ENCODE measurements at places on chromosomes 2 and 18.
A peak's percentile ranks its signal among the peaks of the same experiment; 100 is the strongest.

DNA sequence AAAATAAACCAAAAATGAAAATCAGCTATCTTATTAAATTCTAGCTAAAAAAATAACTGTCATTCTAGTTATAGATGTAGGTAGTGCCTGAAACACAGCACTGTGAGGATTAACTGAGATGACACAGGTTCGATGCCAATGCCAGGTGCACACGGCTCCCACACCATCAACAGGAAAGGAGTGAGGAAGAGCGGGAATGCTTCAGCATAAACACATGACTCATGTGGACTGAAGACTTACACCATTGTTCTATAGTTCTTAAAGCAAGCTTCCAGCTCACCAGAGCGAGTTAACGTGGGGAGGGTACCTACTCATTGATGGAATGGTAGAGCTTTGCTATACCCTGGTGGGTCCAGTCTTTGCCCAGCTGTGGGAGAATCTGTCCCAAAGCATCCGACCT, 76.7 kb downstream of the EMILIN2 start:
- DNase-seq, result peak; percentile 8

DNA sequence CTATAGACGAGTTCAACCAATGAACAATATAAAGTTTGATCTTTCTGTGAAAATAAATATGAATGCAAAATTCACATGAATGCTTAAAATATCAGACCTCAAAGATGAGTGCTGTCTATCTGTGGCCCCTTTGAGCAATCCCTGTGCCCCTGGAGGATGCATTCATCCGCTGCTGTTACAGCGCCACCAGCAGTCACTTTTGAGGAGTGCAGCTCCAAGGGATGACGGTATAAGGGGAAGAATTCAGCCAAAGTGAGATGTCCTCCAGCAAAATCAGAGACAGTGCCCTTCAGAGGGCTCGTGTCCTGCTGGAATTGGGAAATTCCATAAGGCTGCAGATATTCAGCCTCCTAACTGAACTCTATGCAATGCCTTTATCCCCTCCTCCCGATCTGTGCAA, 12.0 kb upstream of the CHRNA1 start:
- DNase-seq, result no peak

- DNase-seq, result no peak
These were observed 64.9 kb upstream of the OTOS start for GRCh38 chr2:240205348-240205747.

DNA sequence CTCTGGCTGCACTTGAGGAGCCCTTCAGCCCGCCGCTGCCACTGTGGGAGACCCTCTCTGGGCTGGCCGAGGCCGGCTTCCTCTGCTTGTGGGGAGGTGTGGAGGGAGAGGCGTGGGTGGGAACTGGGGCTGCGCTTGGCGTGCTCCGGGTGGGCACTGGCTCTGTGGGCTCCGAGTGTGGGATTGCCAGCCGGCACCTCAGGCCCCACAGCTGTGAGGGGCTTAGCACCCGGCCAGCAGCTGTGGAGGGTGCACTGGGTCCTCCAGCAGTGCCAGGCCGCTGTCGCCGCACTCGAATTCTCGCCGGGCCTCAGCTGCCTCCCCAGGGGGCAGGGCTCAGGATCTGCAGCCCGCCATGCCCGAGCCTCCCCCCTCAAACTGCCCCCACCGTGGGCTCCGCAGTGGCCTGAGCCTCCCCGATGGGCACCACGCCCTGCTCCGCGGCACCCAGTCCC, 808.0 kb upstream of the SOX11 start:
- DNase-seq, result no peak

DNA sequence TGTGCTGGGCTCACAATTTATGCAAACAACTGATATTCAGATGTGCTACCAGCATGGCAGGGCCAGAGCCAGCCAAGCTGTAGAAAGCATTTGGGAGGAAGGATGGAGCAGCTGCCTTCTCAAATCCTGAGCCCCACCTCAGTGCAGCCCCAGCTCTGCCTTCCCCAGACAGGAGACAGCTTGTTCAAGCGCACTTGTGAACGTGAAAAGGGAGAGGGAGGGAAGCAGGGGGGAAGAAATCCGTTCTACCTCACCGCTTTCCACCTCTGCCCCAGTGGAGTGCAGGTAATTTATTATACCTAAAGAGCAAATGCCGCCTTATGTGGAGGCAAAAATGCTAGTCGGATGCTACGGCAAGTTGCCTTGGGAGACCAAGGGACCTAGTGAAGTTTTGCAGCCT, 66.0 kb upstream of the SLC14A2 start:
- DNase-seq, result no peak

GRCh38 chr2:210233487-210233886, 8.2 kb upstream of the ACADL start:
- peak; percentile 62 for DNase-seq

- DNase-seq, result no peak
These were observed 367.1 kb downstream of the GPD2 start for GRCh38 chr2:156803243-156803642.

DNA sequence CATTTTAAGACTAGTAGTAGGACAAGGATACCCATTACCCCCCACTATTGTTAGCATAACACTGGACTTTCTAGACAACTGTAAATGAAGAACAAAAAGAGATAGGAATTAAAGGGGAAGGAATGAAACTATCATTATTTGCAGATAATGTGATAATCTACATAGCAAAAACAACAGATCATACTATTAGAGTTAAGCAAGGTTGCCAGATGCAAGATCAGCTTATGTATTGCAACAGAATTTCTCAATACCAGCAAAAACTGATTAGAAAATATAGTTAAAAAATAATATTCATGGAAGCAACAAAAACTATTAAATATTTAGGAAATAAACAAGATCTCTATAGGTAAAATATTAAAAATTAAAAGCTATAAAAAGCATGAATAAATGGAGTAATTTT, 194.4 kb upstream of the SPRED2 start:
- no peak for DNase-seq

GRCh38 chr2:217669831-217670230, 333.0 kb downstream of the TNS1 start:
- DNase-seq, result no peak

GRCh38 chr2:202375033-202375608, 1.0 kb upstream of the BMPR2 start:
- DNase-seq, result peak; percentile 85

- no peak for DNase-seq
These were observed 353.1 kb downstream of the EIPR1 start for GRCh38 chr2:3024401-3024935.

DNA sequence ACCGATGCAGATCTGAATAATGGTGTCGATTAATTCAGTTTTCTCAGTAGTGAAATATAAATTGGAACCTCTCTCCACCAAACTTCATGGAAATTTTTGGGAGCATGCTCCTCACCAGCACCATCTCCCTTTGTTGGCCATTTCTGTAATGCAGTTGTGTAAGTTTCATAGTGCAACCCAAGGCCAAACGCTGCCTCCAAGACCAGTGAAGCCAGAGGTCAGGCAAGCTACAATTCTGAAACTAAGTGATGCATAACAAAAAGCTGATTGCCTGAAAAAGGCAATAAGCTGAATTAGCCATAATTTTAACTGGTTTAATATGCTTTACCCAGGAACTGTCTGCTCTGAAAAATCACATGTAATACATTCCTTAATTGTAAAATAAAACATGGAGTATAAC, 138.3 kb upstream of the TACR1 start:
- no peak for DNase-seq

GRCh38 chr2:1024981-1025380, 74.3 kb downstream of the SNTG2 start:
- DNase-seq, result no peak

- DNase-seq, result no peak
These were observed 170.5 kb downstream of the SH3RF3 start for GRCh38 chr2:109299536-109299935.

DNA sequence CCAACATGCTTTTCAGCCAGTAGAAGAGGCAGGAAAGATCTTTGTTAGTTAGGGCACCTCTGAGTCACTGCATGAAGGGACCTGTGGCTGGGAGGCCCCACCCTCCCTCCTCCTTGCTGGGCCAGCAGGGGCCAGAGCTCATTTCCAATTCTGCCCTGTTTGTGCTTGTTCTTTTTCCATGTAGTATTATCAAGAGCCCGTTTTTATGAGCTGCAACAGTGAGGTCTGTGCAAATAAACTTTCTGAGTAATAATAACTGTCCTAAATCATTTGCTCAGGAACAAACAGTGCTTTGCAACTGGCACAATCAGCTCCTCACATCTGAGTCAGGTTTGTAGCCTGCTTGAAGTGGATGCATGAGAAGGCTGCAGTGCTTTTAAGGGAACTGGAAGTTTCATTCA, 128.0 kb downstream of the ARL4C start:
- no peak for DNase-seq

DNA sequence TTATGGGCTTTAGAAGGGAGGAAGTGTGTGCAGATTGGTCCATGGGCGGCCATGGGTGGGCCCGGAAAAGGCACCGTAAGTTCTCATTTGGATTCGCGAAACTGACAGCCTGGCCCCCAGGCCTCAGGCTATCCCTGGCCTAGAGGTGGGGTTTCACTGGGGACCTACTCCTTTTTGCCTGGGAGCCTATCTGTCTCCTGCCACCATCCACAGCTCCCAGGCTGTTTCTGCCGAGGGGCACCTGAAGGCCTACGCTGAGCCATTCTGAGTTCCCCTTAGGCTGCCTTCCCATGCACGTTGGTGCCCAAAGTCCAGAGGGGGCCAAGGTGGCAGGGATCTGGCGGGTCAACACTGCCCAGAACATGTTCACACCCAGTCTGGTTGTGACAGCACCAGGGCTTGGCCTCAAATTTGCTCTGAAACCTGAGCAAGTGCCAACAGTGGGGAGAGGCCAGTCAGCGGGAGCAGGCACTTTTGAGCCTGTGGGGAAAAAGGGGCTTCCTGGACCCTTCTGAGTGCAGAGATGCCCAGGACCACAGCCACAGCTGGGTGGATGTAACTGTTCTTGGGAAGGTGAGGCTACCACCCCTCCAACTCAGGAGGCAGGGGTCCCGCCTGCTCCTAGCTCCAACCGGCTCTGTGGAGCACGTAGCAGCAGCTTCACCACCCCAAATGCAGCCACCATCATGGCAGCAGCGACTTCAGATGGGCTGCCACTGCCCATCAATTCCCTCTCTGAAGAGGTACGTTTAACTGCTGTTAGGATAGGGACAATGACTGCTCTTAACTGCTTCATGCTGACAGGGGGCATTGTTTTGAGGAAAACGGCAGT, 73.6 kb upstream of the ZNF804A start:
- no peak for DNase-seq

GRCh38 chr18:62741584-62741983, 26.2 kb downstream of the PHLPP1 start:
- no peak for DNase-seq

DNA sequence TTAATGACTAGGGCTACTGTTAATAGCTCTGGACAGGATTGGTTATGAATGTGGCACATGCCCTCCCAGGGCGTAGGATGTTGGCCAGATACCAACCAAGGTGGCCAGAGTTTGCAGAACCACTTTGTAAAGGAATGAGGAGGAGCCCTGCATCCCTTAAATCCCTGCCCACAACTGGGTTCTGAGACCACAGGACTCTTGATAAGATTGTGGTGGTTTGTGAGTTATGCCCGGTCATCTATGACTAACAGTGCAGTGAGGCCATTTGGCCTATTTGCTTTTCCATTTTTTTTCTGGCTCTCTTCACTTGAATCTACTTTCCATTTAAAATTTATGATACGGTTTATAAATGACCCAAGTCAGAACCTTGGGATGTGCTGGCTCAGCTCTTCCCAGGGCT, 294.5 kb downstream of the PRKCE start:
- no peak for DNase-seq

GRCh38 chr2:8495189-8495989, 186.5 kb upstream of the ID2 start:
- DNase-seq, result peak; percentile 34

DNA sequence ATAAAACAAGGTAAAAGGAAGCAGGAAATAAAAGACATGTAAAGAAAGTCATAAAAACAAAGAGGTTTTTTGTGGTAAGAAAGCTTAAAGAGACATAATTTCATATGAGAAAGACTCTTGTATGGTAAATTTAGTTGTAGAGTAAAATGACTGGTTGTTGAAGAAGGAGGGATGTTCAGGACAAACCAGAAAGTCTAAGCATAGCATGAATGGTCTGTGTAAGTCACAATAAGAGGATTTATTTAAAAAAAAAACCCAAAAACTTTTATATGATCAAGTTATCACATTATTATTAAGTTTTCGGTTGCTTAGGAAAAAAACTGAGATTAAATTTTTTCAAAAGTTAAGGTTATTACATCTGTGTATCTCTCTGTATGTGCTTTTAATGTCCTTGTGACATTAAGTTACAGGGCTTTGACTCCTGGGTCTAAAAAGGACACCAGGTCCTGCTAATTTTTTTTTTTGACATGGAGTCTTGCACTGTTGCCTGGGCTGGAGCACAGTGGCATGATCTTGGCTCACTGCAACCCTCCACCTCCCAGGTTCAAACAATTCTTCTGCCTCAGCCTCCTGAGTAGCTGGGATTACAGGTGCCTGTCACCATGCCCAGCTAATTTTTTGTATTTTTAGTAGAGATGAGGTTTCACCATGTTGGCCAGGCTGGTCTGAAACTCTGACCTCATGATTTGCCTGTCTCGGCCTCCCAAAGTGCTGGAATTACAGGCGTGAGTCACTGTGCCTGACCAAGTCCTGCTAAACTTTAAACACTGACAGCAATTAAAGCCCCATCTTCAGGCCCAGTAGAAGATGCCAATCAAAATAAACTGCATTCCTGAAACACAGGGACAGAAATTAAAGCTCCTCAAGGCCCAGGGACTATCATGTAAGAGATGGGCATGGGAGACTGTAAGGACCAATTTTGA, 14.2 kb upstream of the OXER1 start:
- no peak for DNase-seq

- no peak for DNase-seq
These were observed 16.7 kb downstream of the IL1R1 start for GRCh38 chr2:102159295-102159694.

GRCh38 chr2:179842498-179843153, 18.8 kb downstream of the ZNF385B start:
- no peak for DNase-seq

DNA sequence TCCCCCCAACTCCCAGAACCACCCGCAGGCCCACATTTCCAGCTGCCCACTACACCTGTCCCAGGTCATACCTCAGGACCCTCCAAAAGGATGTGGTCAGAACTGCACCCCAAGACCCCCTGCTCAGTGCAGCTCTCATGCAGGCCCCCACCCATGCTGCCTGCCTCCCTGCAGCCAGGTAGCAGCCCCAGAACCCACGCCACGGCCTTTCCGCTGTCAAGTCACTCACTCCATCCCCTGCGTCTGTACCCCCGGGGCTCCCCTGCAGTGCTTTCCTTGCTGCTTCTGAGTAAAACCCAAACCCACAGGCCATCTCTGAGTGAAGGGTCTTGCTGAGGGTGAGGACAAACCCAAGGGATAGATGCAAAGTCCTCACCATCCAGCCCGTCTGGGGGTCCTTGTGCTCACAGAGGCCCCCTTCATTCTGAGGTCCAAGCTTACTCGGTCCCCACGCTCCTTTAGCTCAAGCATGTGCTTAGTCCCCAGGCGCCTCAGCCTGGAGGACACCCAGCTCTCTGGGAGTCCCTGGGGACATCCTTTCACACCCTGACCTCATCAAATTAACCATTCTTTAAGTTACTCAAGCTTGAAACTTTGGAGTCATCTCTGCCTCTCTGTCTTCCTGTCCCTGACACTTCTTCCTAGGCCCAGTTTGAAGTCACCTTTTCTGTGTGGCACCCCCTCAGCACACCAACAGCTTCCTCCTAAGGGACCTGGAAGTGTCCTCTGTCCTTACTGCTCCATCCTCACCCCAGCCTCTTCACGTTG, 130.1 kb downstream of the SMAD7 start:
- DNase-seq, result peak; percentile 50

GRCh38 chr2:237465515-237466148, 21.4 kb upstream of the MLPH start:
- DNase-seq, result no peak

Measured in sciatic nerve (tissue), 2 donors.